ENCODE measurements at places on chromosomes 3 and 15. TPM values are rescaled to one million over a fixed set of nuclear protein-coding genes. Genes with fewer than 3 reads are reported as not detected.

SPATA12 gene
- not detected for total RNA-seq

BUB1B gene
- total RNA-seq = 70.6 TPM

DNASE1L3 gene
- not detected for total RNA-seq

ALDH1L1 gene
- not detected for total RNA-seq

Data from activated naive CD8-positive, alpha-beta T cell treated with anti-CD3 and anti-CD28 coated beads for 36 hours (primary cell).